ENCODE measurements at places on chromosomes 1 and 21.

GRCh38 chr1:209729436-209729835 is 24.8 kb downstream of the HSD11B1 start:
- DNase-seq: no peak

DNA sequence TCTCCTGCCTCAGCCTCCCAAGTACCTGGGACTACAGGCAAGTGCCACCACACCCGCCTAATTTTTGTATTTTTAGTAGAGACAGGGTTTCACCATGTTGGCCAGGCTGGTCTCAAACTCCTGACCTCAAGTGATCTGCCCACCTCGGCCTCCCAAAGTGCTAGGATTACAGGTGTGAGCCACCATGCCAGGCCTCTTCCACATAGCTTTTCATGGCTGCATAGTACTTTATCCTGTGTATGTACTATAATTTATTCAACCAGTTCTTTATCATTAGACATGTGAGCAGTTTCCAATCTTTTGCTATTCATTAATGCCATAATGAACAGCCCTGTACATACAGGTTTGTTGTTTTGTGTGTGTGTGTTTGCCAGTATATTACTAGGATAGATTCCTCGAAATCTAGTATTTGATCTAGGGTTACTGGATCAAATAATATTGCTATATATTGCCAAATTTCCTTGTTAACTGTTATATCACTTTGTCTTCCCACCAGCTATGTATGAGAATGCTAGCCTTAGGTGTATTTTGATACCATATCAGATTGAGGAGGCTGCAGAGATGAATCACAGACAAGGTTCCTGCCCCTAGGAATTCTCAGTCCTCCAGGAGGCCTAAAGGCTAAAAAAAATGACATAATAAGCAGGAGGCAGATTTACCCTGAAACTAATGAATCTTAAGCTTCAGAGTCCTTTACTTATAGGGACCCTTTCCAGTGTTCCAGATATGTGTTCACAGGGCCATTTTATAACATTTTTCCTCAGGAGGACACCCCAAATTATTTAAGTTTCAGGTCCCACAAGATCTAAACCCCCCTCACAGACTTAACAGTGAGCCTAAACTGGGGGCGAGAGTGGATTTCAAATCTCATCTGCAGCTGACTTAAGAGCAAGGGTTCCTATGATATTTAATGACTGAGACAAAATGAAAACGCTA is 2.1 kb upstream of the PDIK1L start:
- no peak for DNase-seq

- no peak for DNase-seq
Measured at GRCh38 chr1:117046781-117047180, 13.3 kb upstream of the TTF2 start.

GRCh38 chr1:8075511-8076051 is 49.5 kb upstream of the ERRFI1 start:
- no peak for DNase-seq

DNA sequence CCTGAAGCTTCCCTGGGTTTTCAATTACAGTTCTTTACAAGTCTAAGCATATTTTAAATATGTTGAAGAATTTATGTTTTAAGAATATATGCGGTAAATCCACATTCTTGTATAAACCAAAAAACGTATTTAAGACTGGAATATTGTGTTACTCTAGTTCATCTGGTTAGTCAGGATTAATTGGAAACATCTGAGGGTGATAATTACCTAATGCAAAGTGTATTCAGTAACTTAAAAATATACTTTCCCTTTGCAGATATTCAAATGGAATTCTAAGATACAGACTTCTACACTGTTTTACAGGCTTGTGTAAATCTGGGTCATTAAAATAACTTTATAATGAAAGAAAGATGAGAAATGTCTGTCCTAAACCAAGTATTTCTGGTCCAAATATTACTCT is 302.0 kb downstream of the VAV3 start:
- no peak for DNase-seq

DNA sequence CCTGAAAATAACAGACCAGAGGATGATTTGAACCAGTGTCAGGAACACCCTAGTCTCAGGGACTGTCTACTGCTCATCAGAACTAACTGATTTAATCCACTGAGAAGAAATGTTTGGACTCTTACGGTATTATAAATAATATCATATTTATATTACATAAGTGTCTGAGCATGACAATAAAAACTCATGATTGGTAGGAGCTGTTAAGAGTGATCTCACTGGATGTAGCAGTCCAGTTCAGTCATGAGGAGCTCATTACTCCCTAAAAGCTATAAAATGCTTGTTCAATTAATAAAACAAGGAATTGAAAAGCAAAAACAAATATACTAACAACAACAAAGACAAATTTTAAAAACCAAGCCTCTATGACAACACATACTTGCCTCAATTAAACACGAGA is 68.8 kb upstream of the BCL9 start:
- DNase-seq: no peak

DNA sequence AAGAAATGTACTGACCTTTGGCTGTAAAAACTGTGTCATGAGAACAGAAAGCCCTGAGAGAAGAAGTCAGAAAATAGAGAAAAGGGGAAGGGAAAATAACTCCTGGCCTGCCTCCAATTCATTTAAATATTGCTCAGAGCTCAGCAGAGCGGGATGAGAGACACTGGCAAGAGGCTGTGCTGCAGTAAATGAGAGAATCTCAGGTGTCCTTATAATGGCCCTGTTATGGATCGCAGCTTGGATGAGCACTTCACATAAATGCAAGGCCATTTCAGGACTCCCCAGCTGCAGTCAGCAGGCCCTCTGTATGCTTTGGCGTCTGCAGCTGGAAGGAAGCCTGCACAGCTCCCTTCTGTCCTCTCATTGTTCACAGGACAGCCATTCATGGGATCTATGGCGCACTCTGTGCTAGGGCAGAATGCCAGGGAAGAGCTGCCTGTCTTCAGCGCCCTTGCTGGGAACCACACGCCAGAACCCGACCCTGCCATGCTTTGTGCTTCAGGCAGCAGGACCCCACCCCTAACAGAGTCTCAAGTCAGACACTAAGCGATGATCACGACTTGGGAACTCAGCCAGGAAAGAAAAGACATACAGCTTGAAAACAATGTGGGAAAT is 20.7 kb upstream of the ABCB10 start:
- no peak for DNase-seq

GRCh38 chr1:58857680-58858673 is 74.1 kb upstream of the JUN start:
- DNase-seq: no peak

GRCh38 chr1:45037456-45037855 is 25.4 kb downstream of the UROD start:
- DNase-seq: no peak

DNA sequence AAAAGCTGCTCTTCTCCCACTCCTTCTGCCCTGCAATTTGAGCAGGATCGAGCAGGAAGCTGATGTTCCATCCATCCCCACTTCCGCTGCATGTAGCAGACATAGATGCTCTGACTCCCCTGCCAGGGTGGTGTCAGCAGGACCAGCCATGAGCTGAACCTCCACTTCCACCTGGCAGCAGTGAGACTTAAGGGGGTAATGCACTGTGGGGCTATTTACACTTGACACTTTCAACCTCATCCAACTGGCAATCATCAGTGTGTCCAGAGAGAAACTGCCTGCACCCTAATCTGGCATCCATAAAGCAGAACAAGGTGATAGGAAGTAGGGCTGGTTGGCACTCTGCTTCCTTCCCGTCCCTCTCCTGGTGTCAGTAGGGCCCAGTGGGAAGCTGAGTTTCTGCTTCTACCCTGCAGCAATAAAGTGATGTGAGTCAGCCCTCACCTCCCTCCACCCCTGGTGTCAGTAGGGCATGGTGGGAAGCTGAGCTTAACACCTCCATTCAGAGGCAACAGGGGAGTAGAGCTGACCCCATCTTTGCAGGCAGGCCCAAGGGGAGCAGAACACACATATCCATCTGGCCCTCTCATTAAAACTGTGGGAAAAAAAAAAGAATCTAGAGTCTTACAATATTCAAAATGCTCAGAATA is 272.3 kb downstream of the PTPRU start:
- DNase-seq: no peak

GRCh38 chr1:1120866-1121591 is 5.1 kb upstream of the C1orf159 start:
- no peak for DNase-seq

DNA sequence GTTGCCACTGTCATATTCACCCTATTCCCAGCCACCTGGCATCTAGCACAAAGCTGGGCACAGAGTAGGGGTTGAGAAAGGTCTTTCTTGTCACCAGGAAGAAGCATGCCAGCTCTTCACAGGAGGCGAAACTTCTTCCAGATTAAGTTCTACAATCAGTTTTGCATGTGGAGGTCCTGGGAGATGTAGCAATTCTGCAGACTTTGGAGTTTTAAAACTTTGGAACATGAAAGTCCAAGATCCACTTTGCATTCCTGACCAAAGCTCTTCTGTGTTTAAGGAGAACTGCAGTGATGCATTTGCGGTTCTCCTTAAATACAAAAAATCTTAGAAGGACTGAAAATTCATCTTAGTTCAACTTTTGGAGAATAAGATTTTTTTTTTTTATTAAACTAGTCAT is 258.5 kb upstream of the USP24 start:
- DNase-seq: no peak
